ENCODE measurements at places on chromosomes 6 and 20.

DNA sequence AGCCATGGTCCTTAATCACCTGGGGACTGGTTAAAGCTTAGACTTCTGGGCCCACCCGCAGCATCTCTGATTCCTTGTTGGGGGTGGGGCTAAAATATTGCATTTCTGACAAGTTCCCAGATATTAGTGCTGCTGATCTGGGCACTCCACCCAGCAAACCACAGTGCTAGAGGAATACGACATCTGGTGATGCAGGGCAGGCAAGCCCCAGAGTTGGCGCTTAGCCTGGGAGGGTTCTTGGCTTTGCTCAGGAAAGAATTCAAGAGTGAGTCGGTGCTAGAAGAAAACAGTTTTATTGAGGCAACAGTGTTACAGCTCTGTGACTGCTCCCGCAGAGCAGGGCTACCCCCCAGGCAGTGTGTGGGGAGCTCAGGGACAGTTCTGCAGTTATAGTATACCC lies 210.7 kb downstream of the TFAP2C start:
- no peak for DNase-seq

GRCh38 chr20:14036567-14036966 lies 41.3 kb downstream of the MACROD2 start:
- no peak for DNase-seq

- DNase-seq, result no peak
Observed at GRCh38 chr6:139376017-139376330, 1.5 kb upstream of the CITED2 start.

- no peak for DNase-seq
Observed at GRCh38 chr20:58360936-58361335, 28.1 kb upstream of the VAPB start.

DNA sequence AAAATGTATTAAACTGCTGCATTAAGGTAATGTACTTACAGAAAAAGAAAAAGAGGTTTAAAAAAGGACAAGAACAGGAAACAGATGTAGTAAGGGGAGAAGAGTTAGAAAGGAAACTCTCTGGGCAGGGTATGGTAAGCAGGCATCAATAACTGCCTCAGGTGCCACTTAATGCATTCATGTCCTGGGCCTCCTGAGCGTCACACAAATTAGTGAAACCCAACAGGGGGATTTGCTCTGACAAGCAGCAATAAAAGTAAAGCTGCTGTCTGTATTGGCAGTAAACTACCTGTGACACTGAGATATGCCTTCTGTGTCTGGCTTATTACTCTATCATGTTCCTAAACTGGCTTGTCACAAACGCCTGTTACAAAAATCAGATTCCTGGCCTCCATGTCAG lies 1.5 kb upstream of the EFHC1 start:
- DNase-seq, result no peak

DNA sequence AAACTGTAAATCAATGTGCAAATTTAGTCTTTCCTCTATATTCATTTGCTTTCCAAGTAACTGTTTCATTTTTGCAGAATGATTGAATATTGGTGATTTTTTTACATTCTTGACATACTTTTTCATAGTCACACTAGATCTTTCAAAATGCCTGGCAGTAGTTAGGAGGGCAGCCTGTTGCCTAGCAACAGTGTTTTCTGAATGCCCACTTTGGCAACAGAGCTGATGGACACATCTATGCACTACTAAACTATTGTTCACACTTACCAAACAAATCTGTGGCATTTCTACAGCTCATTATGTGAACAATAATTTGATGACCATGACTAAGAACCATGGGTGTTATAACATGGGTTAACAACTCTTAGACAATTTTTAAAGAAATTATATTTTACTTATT lies 438.0 kb upstream of the IMPG1 start:
- DNase-seq, result no peak

GRCh38 chr6:129817821-129818220 lies 43.3 kb downstream of the TMEM244 start:
- DNase-seq, result no peak

DNA sequence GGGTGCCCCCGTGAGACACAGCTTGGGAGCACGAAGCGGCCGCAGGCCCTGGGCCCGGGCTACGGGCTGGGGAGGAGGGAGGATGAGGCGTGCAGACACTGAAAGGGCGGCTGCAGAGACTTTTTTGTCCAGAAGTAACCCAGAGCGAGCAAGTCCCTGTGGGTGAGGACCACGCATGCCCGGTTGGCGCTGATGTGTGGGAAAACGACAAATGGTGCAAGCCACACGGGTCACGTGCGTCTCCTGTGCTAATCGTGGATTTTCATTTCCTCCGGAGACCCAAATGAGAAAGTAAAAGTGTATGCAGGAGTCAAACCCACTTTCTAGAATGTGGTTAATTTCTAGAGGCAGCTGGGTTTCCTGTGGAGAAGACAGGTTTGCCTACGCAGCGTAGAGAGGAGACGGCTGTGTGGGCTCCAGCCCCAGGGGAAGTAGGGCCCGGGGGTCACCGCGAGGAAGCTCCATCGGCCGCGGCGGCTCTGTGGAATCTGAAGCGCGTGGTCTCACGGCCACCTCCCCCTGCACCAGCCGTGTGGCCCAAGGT lies 19.0 kb downstream of the DLL1 start:
- no peak for DNase-seq

DNA sequence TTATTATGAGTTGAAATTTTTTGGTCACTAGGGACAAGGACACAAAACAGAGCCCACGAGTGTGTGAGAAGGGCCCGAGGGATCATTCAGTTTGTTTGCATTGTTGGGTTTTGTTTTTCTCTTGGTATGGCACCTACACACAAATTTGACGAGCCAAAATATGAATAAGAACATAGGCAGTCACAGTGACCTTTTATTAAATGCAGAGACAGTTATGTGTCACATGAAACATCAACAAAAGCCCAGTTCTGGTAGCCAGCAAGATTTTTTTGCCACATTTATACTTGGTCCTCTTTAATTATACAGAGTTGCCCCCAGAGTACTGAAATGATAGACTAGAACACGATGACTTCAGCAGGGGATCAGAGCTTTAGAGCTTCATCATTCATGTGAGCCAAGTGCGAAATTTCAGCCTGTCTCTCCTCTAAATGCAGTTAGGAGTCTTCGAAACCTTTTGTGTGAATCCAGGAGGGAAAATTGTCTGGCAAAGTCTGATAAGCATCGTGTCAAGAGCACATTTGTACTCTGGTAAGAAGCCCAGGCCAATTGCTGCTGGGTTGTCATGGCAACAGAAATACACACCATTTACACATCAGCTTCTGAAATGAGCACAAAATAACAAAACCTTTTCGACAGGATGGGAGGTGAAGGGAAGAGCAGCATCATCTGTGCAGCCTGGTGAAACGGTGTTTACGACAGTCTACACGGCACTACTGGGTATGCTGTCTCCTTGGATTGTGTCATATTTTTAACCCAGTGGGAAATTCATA lies 79.2 kb upstream of the RIPOR2 start:
- DNase-seq, result no peak

GRCh38 chr20:1802385-1803060 lies 92.7 kb upstream of the SIRPA start:
- peak; percentile 78 for DNase-seq

DNA sequence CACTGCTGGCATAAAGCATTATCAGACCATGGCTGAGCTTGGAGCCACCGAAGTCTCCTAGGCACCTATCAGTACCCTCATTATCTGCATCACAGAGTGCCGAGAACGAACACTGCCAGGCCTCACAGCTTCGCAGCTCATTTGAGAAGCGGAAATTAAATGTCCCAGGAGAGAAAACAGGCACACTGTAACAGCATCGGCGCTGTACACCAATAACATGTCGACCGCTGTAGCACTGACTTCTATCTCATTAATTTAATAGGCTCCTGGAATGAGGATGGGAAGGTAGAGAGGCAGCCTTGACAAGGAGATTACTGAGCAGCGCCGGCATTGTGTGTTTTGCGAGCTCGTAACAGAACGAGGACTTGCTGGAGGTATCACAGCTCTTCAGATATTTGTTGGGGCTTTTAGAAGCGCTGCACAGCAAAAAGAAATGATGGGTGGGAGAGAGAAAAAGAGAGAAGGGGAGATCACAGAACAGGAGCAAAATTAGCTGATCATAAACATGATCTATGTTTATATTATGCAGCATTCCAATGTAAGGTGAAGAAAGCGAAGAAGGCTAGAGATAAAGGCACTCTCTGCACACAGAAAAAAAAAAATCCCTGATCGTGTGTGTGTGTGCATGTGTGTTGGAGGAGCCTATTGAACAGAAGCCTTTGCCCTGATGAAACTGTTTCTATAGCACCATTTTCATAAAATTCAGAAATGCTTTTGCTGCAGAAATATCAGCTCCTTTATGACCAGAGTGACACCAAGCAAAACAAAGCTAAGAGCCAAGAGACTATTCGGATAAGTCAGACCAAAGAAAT lies 29.2 kb downstream of the ID4 start:
- DNase-seq, result no peak

GRCh38 chr20:10521836-10522235 lies 86.7 kb downstream of the SLX4IP start:
- DNase-seq, result no peak

GRCh38 chr6:109693111-109693510 lies 2.0 kb downstream of the FIG4 start:
- DNase-seq, result no peak

- no peak for DNase-seq
Observed at GRCh38 chr20:47274401-47275108, 81.9 kb downstream of the ZMYND8 start.

GRCh38 chr20:50589548-50590347 lies 79.6 kb downstream of the PTPN1 start:
- no peak for DNase-seq

DNA sequence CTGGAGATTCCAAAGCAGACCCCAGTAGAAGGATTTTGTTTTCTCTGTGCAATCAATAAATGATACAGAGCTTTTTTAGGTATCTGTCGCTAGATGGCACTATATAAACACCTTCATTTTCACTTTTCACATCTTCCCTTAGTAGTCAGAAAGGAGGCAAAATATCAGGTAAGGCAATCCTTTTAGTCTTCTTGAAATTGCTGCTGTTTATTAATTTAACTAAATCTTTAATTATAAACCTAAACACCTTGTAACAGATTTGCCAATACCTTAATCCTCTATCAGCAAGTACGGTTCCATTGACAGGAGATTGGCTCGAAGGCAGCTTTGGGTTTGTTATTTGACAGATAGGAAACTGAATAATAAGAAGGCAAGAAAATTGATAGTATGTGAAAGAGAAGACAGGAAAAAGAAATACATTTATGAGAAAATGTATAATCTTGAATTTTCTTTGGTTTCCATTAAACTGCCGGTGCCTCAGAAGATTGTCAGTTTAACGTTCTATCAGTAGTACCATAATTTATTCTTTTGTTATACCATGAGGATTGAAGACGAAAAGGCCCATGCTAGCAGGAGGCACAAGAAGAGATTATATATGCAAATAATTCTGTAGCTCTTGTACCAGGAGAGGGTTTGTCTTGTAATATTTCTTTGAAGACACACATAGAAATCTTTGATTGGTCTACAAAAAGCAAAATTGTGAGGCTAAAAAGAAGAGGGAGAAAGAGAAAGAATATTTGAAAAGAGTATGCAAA lies 23.5 kb upstream of the IBTK start:
- no peak for DNase-seq

GRCh38 chr6:57195457-57195856 lies 23.3 kb downstream of the BAG2 start:
- DNase-seq, result no peak

DNA sequence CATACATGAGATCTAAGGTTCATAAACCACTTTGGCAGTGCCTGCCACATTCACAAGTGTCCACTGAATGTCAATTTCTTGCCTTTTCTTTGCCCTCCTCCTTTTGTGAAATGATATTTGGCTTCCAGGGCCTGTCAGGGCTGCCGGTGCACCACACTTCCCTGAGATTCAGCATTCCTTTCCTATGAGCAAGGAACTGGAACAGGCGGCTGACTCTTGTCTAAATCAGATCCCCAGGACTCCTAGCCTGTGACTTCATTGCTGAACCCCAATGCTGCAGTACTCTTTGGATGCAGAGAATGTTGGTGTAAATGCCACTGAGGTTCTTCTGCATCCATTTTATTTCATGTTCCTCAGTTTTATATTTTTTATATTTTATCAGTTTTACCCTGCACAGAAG lies 172.2 kb downstream of the ARID1B start:
- DNase-seq, result no peak

GRCh38 chr20:50904067-50904570 lies 27.1 kb downstream of the ADNP start:
- DNase-seq, result no peak

GRCh38 chr6:167846997-167847606 lies 20.4 kb downstream of the AFDN start:
- DNase-seq, result no peak

- no peak for DNase-seq
Observed at GRCh38 chr6:38215651-38216311, 396.3 kb downstream of the ZFAND3 start.

DNA sequence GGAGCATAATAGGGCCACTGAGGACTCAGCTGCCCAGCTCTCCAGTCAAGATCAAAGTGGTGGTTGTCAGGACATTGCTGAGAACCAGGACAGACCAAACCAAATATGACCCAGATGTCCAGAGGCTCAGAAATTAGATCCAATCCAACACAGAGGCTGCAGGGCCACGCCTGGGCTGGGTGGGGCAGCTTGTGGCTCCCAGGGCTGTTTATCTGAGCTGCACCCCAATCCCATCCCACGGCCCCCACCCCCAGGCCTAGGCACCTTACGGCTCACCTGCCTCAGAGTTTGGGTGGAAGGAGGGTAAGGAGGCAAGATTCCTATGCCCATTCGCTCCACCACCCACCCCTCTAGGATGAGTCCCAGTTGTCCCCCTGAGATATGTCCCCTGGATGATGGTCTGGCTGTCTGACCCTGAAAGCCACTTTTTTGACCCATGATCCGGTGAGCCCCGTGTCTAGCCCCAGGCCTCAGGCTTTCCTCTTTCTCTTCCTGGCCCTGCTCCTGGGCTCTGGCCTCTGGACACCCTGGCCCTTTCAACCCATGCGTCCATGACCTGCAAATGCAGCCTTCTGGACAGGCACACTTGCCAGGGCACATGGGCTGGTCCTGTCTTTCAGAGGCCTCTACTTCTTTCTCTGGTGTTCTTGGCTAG lies 40.0 kb downstream of the CPXM1 start:
- no peak for DNase-seq

GRCh38 chr6:107712665-107713551 lies 111.2 kb downstream of the SCML4 start:
- no peak for DNase-seq

DNA sequence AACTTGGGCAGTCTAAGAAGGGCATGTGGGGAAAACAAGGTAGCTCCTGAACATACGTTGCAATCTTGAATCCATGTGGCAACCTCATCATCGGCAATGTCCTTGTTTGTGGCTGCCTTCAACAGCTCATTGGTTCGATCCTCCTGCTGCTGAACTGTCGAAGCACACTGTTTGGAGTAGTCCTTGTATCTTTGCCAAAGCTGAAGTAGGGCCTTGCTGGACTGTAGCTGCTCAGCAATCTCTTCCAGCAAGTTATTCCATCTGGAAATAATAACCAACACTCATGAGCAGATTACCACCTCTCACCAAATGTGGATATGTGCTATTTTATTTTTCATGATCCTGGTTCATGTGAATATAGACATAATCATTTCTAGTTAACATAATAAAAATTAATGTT lies 413.3 kb downstream of the ESR1 start:
- no peak for DNase-seq

GRCh38 chr6:139710556-139710955 lies 336.1 kb upstream of the CITED2 start:
- no peak for DNase-seq
